ENCODE measurements at places on chromosomes 16 and 17. TPM values are rescaled to one million over a fixed set of nuclear protein-coding genes. Genes with fewer than 3 reads are reported as not detected.

The STX1B gene
- total RNA-seq, result 1.7 TPM

The ANTKMT gene
- total RNA-seq, result 38.1 TPM

The CSH2 gene
- not detected for total RNA-seq

The DGKE gene
- total RNA-seq, result 28.8 TPM

The NPW gene
- total RNA-seq, result not detected

The CFAP97D1 gene
- 0.17 TPM for total RNA-seq

The SGCA gene
- total RNA-seq, result 4.7 TPM

The IL17C gene
- total RNA-seq, result not detected

The PPP1R1B gene
- total RNA-seq, result not detected

The MMP2 gene
- total RNA-seq, result 126 TPM

The CACNG1 gene
- not detected for total RNA-seq

The MGAT5B gene
- 1.9 TPM for total RNA-seq

The ACD gene
- 28.6 TPM for total RNA-seq

- no peaks in the 10 kb centered on the region for H3K27me3 ChIP-seq
- no peak overlapping the region for H3K27ac ChIP-seq
- no peak for DNase-seq
- no peak overlapping the region for H3K4me3 ChIP-seq
- H3K36me3 ChIP-seq, result no peaks in the 10 kb centered on the region
These were observed 19.2 kb downstream of the CD300LB start for GRCh38 chr17:74512036-74512435.

GRCh38 chr17:36024106-36024869 lies 6.5 kb upstream of the CCL23 start:
- H3K4me3 ChIP-seq, result no peak overlapping the region
- no peaks in the 10 kb centered on the region for H3K4me1 ChIP-seq
- no peaks in the 10 kb centered on the region for H3K36me3 ChIP-seq
- DNase-seq, result no peak
- no peak overlapping the region for H3K27ac ChIP-seq
- no peaks in the 10 kb centered on the region for H3K27me3 ChIP-seq

GRCh38 chr17:19410875-19411620 lies at the start of gene RNF112:
RNF112 (plus strand) TSS chr17:19411232; CDS start chr17:19411409, 177 bp downstream.
- no peaks in the 10 kb centered on the region for H3K36me3 ChIP-seq
- H3K4me3 ChIP-seq, result no peak within 1 kb of the TSS
- peaks cover 18% of the 10 kb centered on the region for H3K4me1 ChIP-seq
- H3K27ac ChIP-seq, result no peak within 1 kb of the TSS
- H3K27me3 ChIP-seq, result no peaks in the 10 kb centered on the region

- no peaks in the 10 kb centered on the region for H3K36me3 ChIP-seq
- DNase-seq, result no peak
- peaks cover 90% of the 10 kb centered on the region for H3K27me3 ChIP-seq
- no peak overlapping the region for H3K4me3 ChIP-seq
- H3K27ac ChIP-seq, result no peak overlapping the region
These were observed 253.9 kb downstream of the RBFOX3 start for GRCh38 chr17:79356839-79357447.

DNA sequence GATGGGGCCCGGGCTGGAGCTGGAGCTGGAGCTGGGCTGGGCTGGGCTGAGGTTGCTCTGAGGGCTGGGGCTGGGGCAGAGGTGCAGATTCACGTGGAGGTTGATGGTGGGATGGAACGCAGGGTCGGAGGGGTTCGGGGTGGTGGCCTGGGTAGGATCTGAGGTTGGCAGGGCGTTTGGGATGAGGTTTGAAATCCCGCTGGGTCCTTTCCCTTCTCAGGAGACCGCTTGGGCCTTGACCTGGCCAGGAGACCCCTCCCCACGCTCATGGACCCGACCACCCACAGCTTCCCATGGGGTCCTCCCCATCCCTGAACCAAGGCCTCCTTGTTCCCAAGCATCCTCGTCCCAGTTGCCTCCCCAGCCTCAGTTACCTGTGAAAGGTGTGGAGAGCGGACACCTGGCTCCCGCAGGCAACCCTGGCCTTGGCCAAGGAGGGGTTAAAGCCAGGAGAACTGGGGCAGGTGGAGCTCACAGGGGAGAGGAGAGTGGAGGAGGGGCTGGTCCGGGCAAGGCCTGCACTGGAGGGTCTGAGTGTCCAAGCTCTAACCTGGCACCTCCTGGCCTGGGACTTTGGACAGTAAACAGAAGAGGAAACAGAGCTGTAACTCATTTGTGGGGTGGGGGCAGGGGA lies at the start of gene ASGR2:
Gene ASGR2, minus strand, starts transcription at position 582 of the 634 bp plus-strand sequence. CDS start 582 bp downstream, outside the sequence.
- no peaks in the 10 kb centered on the region for H3K36me3 ChIP-seq
- H3K27me3 ChIP-seq, result no peaks in the 10 kb centered on the region
- no peak within 1 kb of the TSS for H3K27ac ChIP-seq
- peaks cover 28% of the 10 kb centered on the region for H3K4me1 ChIP-seq
- no peak for DNase-seq

DNA sequence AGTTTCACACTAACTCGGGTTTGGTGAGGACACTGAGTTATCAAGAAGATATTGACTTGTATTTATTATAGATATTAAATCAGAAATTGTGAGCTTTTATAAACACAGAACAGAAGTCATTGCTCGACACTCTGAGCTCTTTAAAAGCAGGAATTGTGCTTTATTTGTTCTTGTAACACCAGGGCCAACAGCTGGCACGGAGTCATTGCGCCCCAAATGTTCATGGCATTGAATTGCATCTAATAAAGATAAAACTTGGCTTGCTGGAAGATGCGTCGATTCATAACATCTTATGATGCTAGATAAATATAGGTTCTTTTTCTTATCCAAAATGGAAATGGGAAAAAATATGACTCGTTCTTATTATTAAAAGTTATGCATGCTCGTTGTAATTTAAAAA lies 11.8 kb upstream of the MLYCD start:
- H3K4me3 ChIP-seq, result no peak overlapping the region
- H3K4me1 ChIP-seq, result no peaks in the 10 kb centered on the region
- no peaks in the 10 kb centered on the region for H3K27me3 ChIP-seq
- H3K36me3 ChIP-seq, result no peaks in the 10 kb centered on the region
- H3K27ac ChIP-seq, result no peak overlapping the region
- no peak for DNase-seq

DNA sequence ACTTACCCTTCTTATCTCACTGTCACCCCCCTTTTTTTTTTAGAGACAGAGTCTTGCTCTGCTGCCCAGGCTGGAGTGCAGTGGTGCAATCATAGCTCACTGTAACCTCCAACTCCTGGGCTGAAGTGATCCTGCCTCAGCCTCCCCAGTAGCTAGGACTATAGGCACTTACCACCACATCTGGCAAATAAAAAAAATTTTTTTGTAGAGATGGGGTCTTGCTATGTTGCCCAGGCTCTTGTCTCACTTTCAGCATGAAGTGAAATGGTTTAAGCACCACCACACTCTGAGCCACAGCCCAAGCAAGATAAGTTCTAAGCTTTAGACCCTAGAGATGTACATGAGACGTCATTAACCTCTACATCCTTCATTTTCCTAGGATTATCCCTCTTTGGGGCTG lies 34.5 kb upstream of the EFCAB13 start:
- DNase-seq, result no peak
- no peaks in the 10 kb centered on the region for H3K4me1 ChIP-seq
- no peaks in the 10 kb centered on the region for H3K36me3 ChIP-seq
- H3K27ac ChIP-seq, result no peak overlapping the region

GRCh38 chr16:87048038-87048729 lies 269.0 kb downstream of the C16orf95 start:
- H3K27ac ChIP-seq, result no peak overlapping the region
- H3K4me1 ChIP-seq, result peaks cover under 1% of the 10 kb centered on the region
- no peak overlapping the region for H3K4me3 ChIP-seq

GRCh38 chr16:70158261-70158939 lies 15.2 kb upstream of the CLEC18C start:
- peak; percentile 62 for DNase-seq
- peaks cover 97% of the 10 kb centered on the region for H3K36me3 ChIP-seq
- no peaks in the 10 kb centered on the region for H3K4me1 ChIP-seq
- no peak overlapping the region for H3K27ac ChIP-seq

DNA sequence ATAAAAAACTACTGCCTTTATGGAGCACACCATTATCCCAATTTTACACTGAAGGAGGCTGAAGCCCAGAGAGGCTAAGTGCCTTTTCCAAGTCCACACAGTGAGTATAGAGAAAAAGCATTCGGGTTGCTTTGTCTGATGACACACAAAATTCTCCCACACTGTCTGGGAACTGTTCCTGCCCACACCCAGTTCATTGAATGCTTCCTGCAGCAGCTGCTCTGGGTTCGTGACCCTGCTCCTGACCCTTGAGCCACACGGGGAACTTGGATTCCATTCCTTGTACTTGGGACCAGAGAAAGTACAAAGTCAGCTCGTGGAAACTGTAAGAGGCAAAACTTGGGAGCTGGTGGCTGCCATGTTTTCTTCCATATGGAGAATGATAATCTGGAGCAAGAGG lies 57.9 kb downstream of the AKAP1 start:
- no peaks in the 10 kb centered on the region for H3K36me3 ChIP-seq
- H3K4me1 ChIP-seq, result no peaks in the 10 kb centered on the region
- no peaks in the 10 kb centered on the region for H3K27me3 ChIP-seq
- H3K4me3 ChIP-seq, result no peak overlapping the region

- no peaks in the 10 kb centered on the region for H3K36me3 ChIP-seq
- H3K4me3 ChIP-seq, result no peak overlapping the region
- H3K27me3 ChIP-seq, result no peaks in the 10 kb centered on the region
- H3K4me1 ChIP-seq, result no peaks in the 10 kb centered on the region
- no peak overlapping the region for H3K27ac ChIP-seq
These were observed 473.9 kb downstream of the CDH13 start for GRCh38 chr16:83100679-83101078.

DNA sequence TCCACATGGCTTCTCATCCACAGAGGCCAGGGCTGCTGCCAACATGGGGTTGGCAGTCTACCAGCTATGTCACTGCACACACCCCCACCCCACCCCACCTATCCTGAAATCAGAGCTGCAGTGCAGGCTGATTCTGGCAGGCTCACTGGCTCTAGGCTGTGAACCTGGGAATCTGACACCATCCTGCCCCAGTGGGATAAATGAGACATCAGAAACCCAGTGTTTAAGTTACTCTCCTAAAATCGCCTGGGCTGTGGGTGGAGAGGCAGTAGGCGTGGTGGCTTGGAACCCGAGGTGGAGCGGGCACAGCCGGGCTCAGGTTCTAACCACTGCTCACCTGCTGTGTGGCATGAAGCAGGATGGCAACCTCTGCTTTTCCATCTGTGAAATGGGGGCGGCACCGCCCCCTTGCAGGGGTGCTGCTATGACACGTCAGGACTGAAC lies 5.6 kb downstream of the SLC38A8 start:
- H3K27ac ChIP-seq, result no peak overlapping the region
- H3K4me3 ChIP-seq, result no peak overlapping the region
- no peaks in the 10 kb centered on the region for H3K4me1 ChIP-seq
- H3K36me3 ChIP-seq, result no peaks in the 10 kb centered on the region
- DNase-seq, result no peak

DNA sequence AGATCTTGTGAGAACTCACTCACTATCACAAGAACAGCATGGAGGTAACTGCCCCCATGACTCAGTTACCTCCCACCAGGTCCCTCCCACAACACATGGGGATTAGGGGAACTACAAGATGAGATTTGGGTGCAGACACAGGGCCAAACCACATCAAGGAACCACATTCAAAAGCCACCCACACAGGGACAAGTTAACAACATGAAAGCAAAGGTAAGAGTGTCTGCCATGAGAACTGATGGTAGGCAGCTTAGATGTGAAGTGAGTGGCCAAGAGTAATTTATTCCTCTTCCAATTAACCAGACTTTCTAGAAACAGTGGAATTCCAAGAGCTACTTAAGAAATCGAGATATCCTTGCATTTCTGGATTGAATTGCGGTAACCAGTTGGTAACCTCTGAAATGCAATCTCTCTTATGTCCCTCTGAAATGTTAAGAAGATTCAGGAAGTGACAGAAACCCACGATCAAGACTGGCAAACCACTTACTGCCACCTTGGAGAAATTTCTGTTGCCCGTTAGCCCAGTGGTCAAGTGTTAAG lies 167.4 kb upstream of the CACNG5 start:
- no peaks in the 10 kb centered on the region for H3K36me3 ChIP-seq
- no peak overlapping the region for H3K4me3 ChIP-seq
- DNase-seq, result no peak

- no peaks in the 10 kb centered on the region for H3K27me3 ChIP-seq
- DNase-seq, result no peak
- H3K4me1 ChIP-seq, result no peaks in the 10 kb centered on the region
- H3K4me3 ChIP-seq, result no peak overlapping the region
- peaks cover 7% of the 10 kb centered on the region for H3K36me3 ChIP-seq
These were observed 88.0 kb downstream of the NLK start for GRCh38 chr17:28130472-28130871.

GRCh38 chr17:55564081-55564480 lies 52.8 kb upstream of the SMIM36 start:
- no peak overlapping the region for H3K4me3 ChIP-seq
- H3K4me1 ChIP-seq, result no peaks in the 10 kb centered on the region
- no peak overlapping the region for H3K27ac ChIP-seq
- no peaks in the 10 kb centered on the region for H3K27me3 ChIP-seq
- no peaks in the 10 kb centered on the region for H3K36me3 ChIP-seq

DNA sequence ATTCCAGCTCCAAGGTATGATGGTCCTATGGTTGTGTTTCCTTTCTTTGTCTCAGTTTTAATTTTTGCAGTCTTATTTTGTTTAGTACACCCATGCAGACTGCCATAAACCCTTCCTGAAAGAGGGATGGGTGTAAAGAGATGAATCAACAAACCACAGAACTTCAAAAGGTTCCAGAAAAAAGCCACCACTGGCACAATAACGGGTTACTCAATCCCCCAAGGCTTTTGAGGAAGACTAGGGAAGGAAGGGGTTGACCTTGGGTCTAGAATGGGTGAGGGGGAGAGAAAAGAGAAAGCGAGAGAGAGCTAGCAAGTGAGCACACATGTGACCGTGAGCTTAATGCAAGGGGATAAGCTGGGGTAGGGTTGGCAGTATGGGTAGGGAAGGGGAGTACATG lies 168.1 kb downstream of the XYLT1 start:
- H3K4me1 ChIP-seq, result peaks cover 63% of the 10 kb centered on the region
- H3K27ac ChIP-seq, result peak overlapping the region; percentile 69
- no peaks in the 10 kb centered on the region for H3K36me3 ChIP-seq
- H3K27me3 ChIP-seq, result no peaks in the 10 kb centered on the region

DNA sequence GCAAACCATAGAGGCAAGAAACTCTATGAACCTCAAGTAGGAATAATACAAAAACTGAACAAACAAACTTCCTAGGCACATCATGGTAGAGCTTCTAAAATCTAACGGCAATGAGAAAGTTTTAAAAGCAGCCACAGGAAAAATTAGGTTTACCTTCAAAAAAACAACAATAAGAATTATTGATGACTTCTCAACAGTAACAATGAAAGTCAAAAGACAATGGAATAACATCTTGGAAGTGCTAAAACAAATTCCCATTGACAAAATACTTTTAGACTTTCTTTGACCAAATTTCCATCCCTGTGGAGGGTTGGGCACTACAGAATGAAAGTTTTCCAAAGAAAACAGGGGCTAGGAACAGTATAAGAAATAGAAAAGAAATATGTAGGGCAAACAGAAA lies 222.9 kb upstream of the ERCC4 start:
- no peaks in the 10 kb centered on the region for H3K36me3 ChIP-seq
- no peaks in the 10 kb centered on the region for H3K27me3 ChIP-seq
- H3K27ac ChIP-seq, result no peak overlapping the region
- DNase-seq, result no peak

DNA sequence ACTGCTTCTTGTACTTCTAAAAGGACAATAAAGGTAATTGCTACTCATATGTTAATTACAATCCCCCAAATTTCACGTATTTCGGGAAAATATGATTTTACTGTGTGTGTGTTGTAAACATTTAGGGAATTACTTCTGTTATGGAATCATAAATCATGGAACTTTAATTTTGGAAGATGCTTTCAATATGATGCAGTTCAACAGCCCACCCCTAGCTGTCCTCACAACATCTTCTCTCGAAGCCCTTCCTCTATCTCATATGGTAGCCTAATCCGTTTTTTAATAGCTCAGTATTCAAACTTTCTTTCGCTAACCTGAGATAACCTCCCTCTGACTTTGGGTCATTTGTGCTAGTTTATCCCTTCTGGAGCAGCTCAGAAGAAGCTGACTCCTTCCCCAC lies 78.4 kb downstream of the ANKFN1 start:
- H3K27ac ChIP-seq, result no peak overlapping the region
- DNase-seq, result no peak
- H3K4me3 ChIP-seq, result no peak overlapping the region

Measured in spleen (tissue), 13 donors.